ENCODE measurements at places on chromosomes 1 and 21.

- no peak for DNase-seq
These were observed 117.2 kb downstream of the MATN1 start for GRCh38 chr1:30606166-30606565.

DNA sequence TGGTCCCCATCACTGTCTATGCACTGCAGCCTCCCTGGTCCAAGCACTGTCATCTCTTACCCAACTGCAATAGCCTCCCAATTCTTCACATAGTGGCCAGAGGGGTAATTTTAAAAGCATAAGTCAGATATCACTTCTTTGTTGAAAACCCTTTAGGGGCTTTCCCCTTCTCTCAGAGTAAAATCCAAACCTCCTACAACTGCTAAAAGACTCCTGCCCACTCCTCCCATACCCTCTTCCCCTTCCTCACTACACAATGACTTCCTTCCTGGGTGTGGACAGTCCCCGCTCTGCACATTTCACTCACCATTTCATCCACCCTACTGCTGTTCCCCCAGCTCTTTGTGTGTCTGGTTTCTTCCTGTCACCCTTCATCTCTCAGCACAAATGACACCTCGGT is 8.3 kb downstream of the MCOLN2 start:
- DNase-seq: no peak

DNA sequence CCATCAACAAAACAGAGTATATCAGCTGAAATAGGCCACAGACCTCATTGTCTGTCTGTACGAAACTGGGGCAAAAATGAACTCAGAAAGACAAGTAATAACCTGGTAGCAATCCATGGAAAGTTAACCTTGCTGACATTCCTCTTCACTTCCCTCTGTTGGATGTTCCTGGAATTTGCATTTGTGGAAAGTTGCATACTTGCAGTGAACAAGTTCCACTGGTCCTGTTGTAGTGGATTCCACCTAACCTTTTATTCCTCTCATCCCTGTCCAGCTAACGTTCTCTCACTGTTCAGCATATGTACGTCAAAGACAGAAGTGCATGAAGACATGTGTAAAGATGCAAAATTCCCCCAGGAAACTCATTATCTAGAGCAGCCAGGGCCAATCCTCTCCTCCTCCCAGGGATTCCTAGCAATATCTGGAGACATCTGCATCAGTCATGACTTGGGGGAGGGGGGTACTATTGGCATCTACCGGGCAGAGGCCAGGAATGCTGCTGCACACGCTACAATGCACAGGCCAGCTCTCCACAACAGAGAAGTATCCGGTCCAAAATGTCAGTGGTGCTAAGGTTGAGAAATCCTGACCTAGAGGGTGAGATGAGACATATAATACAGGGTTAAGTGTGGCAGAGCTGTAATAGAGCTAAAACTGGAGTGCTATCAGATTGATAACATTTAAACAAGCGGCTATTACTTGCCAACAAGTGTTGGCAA is 8.2 kb downstream of the LPAR3 start:
- DNase-seq: no peak

DNA sequence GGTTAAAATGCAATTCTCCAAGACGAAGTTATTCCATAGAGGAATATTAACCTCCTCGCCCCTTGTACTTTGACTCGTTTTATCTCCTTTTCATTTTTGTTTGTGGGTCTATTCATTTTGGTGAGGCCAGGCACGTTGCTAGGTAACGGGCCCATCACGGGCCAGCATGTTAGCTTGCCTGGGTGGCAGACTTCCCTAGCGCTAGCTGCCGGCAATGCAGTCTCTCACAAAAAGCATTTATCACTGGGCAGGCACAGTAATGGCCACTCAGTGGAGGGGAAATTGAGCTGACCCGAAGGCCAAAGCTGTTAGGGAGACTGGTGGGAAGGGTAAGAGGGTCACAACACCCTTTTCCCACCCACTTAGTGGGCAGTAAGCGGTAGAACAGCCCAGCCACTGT is 234.4 kb upstream of the FOXD3 start:
- DNase-seq: peak; percentile 21

DNA sequence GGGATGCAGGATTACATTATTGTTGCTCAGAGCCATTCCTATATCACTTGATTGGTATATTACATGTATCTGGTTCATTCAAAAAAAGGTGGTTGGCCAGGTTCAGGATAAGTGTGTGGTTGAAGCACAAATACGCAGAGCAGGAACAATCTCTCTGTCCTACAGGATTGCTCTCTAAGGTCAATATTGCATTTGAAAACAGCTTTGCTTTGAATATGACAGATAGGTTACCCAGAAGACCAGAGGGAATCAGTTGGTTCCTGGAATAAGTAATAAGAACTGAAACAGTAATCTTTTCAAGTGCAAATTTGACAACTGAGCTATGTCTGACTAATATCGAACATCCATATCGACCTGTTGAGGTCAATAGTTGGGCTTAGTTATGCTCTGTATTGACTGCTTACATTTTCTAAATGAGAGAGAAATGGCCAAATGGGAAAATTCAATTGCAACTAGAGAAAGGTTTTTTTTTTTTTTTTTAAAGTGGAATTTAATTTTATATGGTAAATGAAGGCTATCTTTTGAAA is 176.8 kb downstream of the ATP6V1G3 start:
- DNase-seq: no peak

DNA sequence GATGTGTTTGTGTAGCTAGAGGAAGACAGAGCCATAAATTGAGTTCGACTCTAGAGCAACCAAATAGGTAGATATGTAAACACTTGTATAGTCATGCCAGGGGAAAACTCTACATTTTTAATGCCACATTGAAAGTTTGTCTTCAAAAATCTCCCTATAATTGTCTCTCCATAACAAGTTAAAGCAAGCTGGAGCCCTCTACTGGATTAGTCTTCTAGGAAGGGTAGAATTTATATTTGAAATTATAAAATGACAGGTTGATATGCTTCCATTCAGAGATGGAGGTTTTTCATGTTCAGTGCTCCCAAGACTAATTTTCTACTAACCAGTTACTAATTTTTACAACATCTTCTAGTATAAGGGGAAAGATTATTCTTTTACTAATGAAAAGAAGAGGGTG is 13.1 kb upstream of the COL24A1 start:
- DNase-seq: no peak

DNA sequence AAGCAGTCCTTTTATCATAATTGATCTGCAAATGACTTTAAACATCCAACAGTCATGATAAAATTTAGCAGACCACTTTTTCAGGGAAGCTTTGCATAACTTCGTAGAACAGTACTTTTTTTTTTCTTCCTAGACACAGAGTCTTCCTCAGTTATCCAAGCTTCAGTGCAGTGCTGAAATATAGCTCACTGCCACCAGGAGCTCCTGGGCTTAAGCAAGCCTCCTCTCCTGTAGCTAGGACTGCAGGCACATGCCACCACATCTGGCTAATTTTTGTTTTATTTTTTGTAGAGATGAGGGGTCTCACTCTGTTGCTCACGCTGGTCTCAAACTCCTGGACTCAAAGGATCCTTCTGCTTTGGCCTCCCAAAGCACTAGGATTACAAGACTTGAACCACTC is 3.8 kb downstream of the F13B start:
- no peak for DNase-seq

GRCh38 chr1:111600886-111601386 is 18.7 kb upstream of the RAP1A start:
- no peak for DNase-seq

GRCh38 chr1:50968821-50969610 is 1.0 kb upstream of the CDKN2C start:
- no peak for DNase-seq

GRCh38 chr1:155940993-155941844 is at the start of gene RXFP4:
TSS of gene RXFP4 (plus strand) at chr1:155941638. CDS start at chr1:155941710, 72 bp downstream.
- no peak for DNase-seq

DNA sequence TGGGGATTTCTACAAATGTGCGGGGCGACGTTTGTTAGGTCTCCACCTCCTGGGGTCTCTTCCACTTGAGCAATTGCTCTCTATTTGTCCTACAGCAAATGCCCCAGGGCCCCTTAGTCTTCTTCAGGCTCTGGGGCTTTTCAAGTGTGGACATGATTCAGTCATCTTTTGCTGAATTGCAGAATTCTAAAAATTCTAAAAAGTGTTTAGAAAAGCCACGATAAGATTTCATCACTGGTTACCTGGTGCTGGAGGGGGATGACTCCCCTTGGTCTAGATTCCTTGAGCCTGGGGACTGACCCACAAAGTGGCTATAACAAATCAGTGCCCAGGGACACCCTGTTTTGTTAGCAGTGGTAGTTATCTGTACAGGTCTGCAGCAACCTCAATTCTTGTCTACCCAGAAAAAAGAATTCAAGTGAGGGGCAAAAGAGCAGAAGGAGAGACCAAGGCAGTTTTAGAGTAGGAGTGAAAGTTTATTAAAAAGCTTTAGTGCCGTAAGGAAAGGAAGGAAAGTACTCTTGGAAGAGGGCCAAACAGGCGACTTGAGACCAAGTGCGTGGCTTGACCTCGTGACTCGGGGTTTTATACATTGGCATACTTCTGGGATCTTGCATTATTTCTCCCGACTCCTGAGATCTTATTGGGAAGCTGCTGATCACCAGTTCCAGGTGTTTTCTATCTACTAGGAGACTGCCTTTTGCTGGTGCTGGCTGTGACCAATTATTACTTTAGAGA is 25.2 kb downstream of the PROK1 start:
- DNase-seq: no peak

GRCh38 chr1:231213831-231214573 is 27.0 kb upstream of the GNPAT start:
- no peak for DNase-seq

- no peak for DNase-seq
These were observed 129.5 kb downstream of the ADSS2 start for GRCh38 chr1:244322181-244322580.

- no peak for DNase-seq
These were observed 11.1 kb downstream of the EIF4G3 start for GRCh38 chr1:21165646-21166045.

DNA sequence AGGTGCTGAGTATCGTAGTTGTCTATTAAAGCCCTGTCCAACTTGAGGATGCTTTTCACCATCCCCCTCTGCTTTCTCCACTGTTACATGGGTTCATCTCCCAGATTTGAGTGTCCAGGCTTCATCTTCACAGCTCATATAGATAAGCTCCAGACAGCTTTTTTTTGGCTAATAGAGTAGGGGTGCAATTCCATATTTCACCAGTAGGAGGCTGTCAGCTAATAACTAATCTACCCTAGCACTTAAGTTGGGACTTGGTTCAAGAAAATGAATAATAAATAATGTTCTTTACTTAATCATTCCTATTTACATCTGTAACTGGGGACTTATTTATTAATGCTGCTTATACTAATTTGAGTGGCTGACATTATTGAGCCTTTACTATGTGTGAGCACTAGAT is 124.5 kb downstream of the IGSF21 start:
- DNase-seq: no peak

GRCh38 chr1:45421935-45422334 is 69.0 kb downstream of the TESK2 start:
- no peak for DNase-seq

DNA sequence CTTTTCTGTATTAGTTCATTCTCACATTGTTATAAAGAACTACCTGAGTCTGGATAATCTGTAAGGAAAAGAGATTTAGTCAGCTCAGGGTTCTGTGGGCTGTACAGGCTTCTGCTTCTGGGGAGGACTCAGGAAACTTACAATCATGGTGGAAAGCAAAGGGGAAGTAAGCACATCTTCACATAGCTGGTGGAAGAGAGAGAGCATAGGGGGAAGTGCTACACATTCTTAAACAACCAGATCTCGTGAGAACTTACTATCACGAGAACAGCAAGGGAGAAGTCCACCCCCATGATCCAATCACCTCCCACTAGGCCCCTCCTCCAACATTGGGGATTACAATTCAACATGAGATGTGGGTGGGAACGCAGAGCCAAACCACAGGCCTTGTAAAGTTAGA is 37.9 kb upstream of the AHCTF1 start:
- no peak for DNase-seq

DNA sequence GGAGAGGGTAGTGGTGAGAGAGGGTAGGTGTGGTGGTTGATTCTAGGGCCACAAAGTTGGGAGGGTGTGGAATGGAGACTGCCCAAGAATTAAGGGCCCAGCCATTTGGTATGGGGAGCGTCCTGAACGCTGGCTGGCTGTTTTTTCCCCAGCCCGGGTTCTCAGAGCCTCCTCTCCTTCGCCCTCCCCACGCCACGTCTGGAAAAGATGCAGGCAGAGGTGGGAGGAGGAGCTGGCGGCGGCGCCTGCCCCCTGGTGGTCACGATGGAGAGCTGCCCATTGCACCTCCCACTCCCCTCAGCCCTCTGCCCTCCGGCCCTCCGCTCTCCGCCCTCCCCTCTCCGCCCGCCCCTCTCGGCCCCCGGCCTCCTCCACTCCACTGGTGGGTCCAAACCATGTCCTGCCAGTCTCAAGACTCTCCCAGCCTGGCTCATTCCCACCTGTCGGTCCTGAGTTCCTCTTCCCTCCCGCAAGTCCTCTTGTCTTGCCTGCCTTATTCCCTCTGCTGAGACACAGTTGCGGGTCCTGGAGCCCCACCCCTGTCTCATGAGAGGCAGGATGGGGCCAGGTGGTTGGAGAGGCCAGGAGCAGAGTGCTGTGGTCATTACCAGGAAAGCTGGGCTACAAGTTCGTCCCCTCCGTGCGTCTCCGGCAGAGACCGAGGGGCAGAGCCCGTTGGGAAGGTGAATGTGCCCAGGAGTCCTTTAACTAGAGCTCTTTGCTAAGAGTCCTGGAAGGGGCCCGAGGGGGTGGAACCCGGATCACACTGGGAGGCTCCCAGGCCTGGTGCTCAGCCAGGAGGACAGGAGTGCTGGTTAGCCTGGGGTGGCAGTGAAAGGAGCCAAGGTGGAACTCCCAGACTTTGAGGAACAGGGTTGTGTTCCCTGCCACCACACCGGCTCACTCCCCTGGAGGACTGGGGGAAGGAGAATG is 22.6 kb downstream of the ETNK2 start:
- peak; percentile 72 for DNase-seq

DNA sequence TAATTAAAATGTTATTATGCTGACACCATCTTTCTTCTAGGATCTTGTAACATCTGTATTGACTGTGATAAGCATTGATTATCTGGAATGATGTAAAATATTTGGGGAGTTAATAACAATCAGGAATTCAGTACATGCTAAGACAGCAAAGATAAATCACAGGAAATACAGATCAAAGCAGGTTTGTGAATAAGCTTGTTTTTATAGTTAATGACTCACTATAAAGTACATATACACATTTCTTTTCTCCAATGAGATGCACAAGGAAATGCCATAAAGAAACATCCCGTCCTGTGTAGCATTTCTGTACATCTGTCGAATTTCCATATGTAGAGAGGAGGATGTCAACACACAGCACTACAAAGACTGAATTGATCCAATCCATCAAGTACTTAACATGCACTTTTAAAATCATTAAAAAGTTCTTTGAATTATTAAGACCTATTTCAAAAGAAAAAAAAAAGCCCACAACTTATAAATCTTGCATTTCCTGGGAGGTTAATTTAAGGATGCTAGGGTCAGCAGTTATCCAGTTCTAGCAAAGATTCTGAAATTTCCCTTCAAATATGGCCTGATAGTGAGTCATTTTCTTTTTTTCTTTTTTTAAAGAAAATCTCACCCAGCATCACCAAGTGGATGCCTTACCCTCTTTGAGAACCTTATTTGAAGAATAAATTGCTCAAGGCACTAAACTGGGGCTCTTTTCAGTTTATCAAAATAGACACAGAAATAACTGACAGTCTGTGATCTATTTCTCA is 243.2 kb upstream of the NR5A2 start:
- DNase-seq: no peak
